ENCODE measurements at places on chromosomes 2 and 18.

- no peak for DNase-seq
Observed at GRCh38 chr2:88188748-88189147, 18.6 kb downstream of the THNSL2 start.

- DNase-seq, result no peak
Observed at GRCh38 chr2:179335732-179336131, 71.1 kb upstream of the SESTD1 start.

DNA sequence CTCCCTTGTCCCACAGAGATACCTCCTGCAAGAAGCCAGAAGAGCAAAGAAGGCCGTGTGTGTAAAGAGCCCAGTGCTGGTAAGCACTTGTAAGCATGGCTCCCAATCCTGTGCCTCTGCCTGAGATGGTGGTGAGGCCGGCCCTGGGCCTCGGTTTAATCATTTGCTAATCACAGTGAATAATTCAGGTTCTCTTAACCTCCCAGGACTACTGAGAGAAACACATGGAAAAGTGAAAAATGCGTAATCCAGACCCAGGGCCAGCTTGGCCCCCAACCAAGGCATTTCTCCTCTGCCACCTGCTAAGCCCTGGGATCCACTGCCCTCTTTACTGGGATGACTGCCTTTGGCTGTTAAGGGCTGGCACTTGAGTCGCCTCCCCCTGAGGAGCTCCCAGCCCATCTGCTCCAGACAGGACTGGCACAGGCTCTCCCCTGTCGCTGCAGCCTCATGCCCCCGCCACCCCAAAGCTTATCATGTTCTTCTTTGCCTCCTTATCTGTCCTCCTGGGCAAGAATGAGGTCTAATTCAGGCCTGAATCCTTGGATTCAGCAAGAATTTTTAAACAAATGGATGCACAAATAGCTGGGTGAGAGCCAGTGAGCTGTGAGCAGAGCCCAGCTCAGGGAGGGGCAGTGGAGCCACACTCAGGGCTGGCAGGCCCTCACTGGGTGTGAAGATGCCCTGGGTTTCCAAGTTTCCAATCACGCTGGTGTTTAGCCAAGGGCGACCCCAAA lies 193.9 kb upstream of the HS6ST1 start:
- DNase-seq, result no peak

DNA sequence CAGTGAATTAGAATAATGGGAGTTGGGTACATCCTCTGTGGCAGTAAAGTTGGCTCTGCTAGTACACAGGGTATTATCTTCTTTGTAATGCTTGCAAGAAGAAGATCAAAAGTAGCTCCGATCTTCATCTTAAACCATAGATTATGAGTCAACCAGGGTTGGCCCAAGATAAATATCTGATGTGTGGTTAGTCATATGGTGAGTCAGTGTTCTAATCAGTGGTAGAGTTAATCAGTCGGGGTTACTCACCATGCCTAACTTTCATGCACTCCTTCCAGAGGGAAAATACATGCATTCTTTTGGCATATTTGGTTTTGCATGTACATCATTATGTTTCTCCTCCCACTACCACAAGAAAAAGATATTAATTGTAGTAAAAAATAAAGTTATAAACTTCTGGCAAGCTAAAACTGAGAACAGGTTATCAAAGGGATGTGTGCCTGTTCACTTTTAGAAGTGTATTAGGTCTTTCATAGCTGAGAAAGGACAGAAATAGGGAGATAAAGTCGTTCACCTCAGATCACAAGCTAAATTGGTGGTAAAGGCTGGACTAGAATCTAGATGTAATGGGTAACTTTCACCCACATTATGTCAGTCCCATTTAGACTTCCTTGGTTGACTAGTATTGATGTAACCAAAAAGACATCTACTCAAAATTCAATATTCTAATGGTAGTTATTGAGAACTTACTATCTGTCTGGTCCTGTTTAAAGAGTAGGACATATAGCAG lies 684.4 kb downstream of the IRS1 start:
- no peak for DNase-seq

DNA sequence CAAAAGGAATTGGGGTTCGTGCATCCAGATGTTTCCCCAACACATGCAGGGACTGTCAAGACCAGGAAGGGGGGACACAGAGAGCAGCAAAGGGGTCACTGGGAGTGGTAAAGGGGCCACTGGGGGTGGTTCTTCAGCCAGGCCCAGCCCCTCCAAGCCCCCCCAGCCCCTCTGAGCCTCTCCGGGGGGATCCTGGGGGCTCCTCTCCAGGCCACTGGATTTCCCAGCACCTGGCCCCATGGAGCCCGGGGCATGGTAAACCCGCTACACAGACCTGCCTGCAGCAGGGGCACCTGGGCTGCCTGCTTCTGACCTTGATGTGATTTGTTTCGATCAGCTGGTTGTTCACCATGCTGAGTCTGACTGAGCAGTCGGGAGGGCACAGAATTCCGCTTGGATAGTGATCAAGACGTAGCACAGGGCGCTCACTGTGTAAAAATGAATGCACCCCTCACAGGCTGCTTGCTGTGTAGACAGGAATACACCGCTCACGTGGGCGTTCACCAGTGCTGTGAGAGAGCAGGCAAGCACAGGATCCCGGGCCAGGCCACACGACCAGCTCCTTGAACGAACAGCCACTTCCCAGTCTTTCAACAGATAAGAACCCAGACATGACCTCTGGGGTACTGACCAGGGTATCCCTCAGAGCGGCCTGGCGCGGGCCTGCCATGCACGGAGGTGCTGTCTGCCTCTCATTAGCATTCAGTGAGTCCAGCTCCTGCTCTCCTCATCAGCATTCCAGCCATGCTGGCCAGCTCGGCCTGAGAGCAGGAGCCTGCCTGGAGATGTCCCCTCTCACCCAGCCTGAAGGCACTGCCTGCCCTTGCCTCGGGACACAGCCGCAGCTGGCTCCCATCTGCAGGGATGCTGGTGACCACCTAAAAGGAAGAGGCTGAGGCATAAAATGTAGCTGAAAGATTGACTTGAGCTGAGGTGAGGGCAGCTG lies 73.3 kb upstream of the OTOS start:
- no peak for DNase-seq

DNA sequence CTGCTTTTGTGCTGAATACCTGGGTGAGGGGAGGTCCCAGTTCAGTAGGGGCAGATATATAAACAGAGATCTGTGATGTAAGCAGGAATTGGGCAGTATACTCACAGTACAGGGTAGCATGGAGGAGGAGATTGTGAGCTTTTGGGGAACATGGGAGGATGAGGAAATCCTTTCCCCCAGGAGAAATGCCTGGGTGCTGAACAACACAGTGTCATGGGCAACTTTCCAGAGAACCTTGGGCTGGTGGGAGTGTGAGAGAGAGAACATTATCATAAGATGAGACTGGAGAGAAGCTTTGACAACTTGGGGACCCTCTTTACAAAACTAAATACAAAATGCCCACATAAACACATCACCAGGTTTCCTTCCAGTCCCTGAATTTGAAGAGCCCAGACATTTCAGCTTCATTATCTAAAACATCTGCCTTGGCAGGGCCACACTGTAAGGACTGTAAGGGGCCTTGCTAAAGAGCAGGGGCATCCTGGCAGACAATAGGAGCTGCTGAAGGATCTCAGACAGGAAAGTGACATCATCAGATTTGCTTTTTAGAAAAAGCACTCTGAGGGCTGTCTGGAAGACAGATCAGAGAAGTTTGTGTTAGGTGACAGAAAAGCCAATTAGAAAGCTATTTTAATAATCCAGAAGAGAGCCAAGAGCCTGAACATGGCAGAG lies 303.1 kb upstream of the FBXO11 start:
- DNase-seq, result no peak

DNA sequence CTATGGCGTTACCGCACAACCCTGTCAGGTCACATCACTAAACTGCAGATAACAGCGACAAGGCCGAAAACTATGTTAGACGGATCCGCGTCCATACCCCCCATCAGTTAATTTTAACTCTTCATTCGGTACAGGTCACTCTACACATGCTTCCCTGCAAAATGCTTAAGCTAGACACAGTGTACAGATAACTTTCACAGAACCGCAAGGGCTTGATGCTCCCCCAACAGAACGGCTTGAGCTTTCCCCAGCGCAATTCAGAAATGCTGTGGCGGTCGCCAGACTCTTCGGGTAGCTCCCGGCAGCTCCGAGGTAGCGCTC lies 283 bp upstream of the RBBP8 start:
- no peak for DNase-seq

DNA sequence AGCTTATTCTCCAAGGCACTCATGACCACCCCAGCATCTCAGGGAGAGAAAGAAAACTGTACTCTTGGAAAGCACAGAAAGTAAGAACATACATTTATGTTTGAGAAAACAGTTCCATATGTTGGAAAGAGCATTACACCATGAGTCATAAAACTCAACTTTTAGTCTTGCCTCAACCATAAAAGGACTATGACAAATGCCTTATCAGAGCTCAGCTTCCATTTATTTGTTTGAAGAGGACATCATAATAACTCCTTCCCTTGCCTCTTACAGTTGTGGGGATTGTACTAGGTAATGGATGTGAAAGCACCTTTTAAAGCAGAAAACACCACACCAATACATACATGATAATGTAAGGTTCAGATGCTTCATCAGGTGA lies 370.8 kb downstream of the LNPK start:
- no peak for DNase-seq

DNA sequence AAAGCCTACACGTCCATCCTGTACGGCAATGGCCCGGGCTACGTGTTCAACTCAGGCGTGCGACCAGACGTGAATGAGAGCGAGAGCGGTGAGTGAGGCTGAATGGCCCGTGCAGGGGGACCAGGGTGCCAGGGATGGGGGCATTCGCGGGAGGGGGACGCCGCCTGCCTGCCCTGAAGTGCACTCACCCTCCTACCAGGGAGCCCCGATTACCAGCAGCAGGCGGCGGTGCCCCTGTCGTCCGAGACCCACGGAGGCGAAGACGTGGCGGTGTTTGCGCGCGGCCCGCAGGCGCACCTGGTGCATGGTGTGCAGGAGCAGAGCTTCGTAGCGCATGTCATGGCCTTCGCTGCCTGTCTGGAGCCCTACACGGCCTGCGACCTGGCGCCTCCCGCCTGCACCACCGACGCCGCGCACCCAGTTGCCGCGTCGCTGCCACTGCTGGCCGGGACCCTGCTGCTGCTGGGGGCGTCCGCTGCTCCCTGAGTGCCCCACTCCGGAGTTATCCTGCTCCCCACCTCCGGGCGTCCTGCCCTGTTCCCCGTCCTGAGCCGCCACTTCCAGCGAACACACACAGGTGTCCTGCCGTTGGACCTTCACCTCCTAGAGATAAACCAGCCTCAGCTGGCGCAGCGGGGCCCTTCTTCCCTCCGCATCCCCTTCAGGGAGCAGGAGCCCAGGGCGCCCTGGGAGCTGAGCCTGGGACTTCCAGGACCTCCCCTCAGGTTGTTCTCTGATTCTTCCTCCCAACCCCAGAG lies 2.9 kb downstream of the ALPI start:
- DNase-seq, result no peak

- DNase-seq, result no peak
Observed at GRCh38 chr2:232490221-232491138, 2.8 kb upstream of the ECEL1 start.

DNA sequence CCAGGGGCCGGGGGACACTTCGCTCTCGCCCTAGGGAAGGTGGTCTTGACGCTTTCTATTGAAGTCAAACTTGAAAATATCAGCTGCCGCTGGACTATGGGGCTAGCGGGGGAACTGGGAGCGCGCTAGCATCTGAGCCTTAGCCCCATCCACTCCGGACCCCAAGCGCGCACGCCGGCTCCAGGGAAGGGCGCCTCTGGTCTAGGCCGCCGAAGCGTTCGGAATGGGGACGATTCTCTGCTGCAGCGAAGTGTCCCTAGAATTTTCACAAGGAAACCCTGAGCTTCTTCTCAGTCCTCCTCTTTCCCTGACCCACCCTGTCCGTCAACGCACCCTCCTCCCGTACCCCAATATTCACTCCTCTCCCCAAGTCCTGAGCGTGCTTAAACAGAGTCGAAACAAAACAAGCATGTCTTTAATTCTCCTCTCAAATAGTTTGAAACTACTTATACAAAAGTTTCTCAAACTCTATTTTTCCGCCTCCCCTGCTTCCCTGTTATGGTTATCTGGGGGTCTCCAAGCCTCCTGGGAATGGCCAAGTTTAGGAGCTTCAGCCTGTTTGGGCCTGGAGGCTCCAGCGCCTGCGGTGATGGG lies 5.0 kb downstream of the RAX start:
- DNase-seq, result no peak

- DNase-seq, result no peak
Observed at GRCh38 chr2:223251656-223252229, 199.8 kb downstream of the KCNE4 start.

DNA sequence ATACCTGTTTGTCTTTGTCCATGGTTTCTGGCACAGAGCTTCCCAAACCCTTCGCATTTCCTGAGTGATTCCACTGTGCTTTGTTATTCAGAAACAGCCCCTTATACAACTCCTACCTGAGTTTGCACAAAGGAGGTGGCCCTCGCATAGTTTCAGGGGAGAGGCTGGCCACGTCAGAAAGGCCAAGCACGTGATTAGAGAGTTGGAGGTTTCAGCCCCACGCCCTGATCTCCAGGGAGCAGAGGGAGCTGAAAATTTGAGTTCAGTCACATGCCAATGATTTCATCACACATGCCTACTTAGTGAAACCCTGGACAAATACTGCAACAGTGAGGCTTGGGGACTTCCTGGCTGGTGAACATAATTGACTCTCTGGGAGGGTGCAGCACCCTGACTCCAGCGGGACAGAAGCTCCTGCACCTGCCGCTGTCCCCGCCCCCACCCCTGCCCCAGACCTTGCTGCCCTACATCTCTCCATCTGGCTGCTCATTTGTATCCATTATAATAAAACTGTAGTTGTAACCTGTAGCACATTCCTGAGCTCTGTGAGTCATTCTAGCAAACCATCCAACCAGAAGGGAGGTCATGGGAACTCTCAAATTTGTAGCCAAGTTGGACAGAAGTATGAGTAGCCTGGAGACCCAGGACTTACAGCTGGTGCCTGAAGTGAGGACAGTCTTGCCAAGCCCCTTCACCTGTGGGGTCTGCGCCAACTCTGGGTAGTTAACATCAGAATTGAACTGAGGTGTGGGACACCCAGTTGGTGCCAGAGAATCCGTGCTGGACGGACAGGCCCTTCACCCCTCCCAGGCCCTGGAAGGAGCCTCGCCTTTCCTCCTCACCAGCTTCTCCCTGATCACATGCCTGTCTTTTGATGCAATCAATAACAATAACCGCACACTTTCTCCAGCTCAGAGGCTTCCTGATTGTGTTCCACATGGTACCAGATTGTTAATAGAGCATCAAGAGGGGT lies 224.3 kb downstream of the ANAPC1 start:
- DNase-seq, result no peak

DNA sequence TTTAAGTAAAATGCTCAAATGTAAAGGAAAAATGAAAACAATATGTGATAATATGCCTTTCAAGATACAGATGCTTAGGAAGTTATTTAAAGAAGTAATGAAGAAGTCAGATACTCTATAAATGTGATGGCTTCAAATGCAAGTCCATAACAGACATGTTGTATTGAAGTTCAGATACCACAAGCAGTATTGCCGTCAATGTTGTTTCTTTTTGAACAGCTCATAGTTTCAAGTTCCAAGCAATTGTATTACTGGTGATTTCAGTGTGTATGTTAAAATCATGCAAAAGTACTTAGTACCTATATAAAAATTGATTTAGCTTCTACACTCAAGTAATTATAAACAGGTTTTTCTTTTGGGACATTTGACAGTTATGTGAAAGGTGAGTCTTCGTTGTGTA lies 24.9 kb downstream of the KCMF1 start:
- DNase-seq, result no peak
